ENCODE measurements at places on chromosomes 3 and 15.
A peak's percentile ranks its signal among the peaks of the same experiment; 100 is the strongest.

- no peak for DNase-seq
Observed at GRCh38 chr3:186946756-186947375, 16.5 kb downstream of the ST6GAL1 start.

DNA sequence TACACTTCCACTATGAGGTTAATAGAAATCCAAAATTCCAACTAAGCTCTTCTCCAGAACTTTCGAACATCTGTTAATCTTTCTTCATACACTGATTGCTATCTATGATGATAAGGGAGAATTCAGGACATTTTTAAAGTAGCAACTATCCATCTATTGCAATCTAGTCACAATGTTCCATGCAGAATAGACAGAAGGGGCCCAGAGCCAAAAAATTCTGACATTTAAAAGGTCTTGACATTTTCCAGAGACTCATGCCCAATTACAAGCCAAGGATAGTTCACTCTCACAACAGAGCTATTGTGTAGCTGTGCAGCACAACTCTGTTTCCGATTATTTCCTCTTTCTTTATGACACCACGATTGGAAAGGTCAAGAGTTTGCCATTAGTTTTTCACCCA lies 999.7 kb upstream of the ALCAM start:
- DNase-seq = no peak

- no peak for DNase-seq
Observed at GRCh38 chr3:130014526-130014925, 40.0 kb downstream of the TRH start.

GRCh38 chr3:128324911-128325592 lies 141.6 kb downstream of the DNAJB8 start:
- peak; percentile 6 for DNase-seq

DNA sequence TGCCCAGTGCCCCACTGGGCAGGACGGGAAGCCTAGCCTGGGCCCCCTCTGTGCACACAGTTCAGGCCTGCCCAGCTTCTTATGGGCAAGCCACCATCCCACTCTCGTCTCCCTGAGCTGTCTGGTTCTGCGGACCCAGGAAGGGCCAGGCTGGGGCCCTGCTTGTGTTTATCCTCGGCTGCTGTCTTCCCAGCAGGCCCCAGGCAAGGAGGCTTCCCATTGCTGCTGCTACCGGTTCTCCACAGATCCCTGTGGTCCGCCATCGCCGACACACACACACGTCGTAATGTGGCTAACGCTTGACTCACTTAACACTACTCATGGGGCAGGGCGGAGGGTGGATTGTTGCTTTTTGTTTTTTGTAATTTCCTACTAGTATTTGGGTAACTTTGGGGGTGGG lies 52.4 kb upstream of the SLC6A1 start:
- no peak for DNase-seq

- DNase-seq = no peak
Observed at GRCh38 chr15:65921780-65922179, 52.5 kb downstream of the RAB11A start.

DNA sequence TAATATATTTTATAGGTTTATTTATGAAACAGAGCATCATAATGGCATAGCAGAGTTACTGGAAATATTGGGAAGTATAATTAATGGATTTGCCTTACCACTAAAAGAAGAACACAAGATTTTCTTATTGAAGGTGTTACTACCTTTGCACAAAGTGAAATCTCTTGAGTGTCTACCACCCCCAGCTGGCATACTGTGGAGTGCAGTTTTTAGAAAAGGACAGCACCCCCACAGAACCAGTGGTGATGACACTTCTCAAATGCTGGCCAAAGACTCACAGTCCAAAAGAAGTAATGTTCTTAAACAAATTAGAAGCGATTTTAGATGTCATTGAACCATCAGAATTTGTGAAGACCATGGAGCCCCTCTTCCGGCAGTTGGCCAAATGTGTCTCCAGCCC lies 58.1 kb downstream of the DNAH1 start:
- DNase-seq = no peak

- no peak for DNase-seq
Observed at GRCh38 chr3:47406762-47407149, 25.9 kb downstream of the PTPN23 start.

Data from right hindlimb (tissue), 1 donor.